Omental fat pad (tissue), 4 donors: ENCODE measurements at places on chromosomes 5 and 9.

DNA sequence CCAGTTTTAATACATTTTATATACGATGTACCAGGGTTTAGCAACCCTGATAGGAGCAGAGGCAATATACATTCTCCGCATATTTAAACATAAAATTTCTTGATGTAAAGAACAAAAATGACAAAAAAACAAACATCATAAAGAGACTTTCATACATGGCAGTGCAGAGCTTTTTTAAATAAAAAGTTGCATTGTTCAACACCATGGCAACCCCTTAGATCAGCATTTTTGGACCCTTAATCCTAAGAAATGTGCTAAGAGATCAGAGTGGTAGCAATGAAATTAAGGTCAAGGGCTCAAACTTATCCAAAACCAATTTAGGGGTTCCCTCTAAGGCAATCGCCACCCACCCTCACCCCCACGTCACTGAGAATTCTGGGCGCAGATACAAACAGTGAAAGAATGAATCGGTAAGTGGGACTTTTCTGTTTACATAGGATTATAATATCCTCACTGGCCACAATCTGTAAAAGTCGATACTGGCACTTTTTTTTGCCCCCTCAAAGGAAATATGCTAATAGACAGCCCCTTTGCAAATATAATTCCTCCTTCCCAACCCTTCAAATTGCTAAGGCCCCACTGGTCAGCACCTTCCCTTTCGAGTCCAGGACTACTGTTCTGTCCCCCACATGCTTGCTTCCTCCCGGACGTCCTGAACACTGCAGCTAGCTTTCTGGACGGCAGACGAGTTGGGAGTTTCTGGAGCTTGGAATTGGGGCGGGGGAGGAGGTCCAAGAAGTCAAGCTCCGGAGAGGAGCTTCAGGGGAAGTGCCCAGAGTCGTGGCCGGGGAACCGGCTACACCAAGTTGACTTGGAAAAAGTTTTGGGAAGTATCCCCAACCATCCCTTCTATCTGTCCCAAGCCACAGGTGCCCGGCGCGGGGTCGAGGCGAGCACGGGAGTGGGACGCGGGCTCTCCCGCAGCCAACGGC lies 2.2 kb downstream of the GAS1 start:
- DNase-seq: no peak

DNA sequence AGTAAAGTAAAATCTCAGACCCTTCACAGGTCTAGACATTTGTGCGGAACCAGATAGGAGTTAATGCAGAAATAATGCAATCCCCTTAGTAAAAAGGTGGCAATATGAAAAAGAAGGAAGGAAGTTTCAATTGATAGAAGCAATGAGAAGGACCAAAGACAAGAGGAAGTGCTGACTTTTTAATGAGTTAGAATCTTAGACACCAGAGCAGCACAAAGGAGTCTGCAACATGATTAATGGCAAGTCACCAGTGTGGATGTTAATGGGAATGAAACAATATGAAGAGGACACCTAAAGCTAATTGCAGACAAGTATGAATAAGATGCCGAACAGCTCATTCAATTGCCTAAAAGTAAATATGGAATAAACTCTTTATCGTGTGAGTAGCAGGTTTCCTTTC lies 50.9 kb downstream of the MEGF9 start:
- no peak for DNase-seq

- no peak for DNase-seq
These were observed 213.3 kb upstream of the TUSC1 start for GRCh38 chr9:25891527-25891926.

- no peak for DNase-seq
These were observed 7.2 kb downstream of the SLC2A6 start for GRCh38 chr9:133471551-133472276.

GRCh38 chr5:7261049-7261448 lies 134.9 kb upstream of the ADCY2 start:
- DNase-seq: no peak

DNA sequence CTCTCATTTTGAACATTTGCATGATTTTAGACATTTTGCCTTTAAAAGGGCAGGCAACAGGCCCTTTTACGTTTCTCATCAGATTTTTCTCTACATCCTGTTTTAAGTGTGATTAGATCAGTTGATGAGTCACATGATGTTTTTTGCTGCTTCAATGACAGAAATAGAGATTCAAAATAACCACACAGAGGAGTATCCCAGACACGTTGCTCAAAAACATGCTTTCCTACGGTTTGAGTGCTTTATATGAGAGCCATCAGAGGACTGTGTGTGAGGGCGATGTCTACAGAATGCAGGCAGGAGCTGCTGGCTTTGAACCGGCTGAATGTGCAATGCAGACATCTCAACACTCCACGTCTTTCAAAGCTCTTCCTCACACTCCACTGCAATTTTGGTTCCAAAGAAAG lies 42.1 kb downstream of the OTULIN start:
- no peak for DNase-seq

GRCh38 chr5:145598184-145598583 lies 237.0 kb downstream of the PRELID2 start:
- no peak for DNase-seq

GRCh38 chr9:82363682-82364081 lies 375.1 kb downstream of the SPATA31D1 start:
- DNase-seq: no peak

DNA sequence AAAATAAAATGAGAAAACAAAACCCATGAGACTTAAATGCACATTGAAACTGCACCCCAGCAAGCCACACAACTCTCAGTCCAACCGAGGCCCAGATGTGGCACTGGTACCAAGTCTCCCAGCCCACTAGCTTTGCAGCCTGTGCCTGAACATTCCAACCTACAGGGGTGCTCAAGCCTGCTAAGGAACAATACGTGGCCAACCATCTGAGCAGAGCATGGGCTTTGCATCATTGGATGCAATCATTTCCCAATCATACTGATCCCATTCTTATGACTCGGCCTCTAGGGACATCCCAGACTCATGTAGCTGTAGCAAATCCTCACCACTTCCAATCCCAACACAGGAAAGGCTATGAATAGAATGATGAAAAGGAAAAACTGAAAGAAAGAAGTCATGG lies 297.2 kb downstream of the SPOCK1 start:
- DNase-seq: no peak

DNA sequence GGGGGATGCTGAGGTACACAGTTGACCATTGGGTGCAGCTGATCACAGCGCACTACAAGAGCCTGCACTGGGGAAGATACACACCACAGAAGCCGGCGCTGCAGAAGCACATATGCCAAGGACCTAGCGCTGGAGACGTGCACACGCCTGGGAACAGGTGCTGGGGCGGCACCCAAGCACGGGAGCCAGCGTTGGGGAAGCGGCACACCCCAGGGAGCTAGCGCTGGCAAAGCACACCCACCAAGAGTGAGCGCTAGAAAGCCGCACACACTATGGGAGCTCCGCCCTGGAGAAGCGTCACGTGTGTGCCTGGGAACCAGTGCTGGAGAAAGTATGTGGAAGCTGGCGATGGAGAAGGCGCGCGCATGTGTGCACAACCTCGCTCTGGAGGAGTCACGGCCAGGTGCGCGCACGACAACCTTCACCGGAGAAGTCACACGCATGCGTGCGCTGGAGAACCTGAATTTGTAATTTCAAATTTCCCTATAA lies 4.5 kb downstream of the FANCC start:
- peak; percentile 35 for DNase-seq

DNA sequence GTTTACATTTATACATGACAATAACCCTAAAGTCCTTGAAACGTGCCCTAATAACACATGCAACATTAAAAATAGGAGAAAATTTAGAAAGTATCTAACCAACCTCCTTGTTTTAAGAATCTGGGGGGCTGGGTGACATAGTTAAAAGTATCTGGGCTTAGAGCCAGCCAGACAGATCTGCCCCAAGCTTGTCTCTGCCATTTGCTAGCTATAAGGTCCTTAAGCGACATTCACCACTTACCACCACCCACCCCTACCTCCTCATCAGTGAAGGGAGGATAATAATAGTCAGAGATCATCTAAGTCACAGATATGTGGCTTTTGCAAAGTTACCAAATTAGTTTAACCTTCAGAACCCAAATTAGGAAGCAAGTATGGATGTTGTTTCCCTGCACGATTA lies 33.8 kb upstream of the CAST start:
- no peak for DNase-seq

- DNase-seq: no peak
These were observed 50.1 kb downstream of the ADAMTS2 start for GRCh38 chr5:179294891-179295777.

GRCh38 chr5:174293006-174293405 lies 247.5 kb downstream of the NSG2 start:
- DNase-seq: no peak
